Left ventricle myocardium inferior (tissue), 1 donor: ENCODE measurements at places on chromosomes 13 and 19. TPM values are rescaled to one million over a fixed set of nuclear protein-coding genes. Genes with fewer than 3 reads are reported as not detected.

The GPR183 gene
- total RNA-seq, result 1.7 TPM

The LHB gene
- total RNA-seq, result not detected

The S1PR4 gene
- 0.60 TPM for total RNA-seq

The CYP4F8 gene
- not detected for total RNA-seq

DNA sequence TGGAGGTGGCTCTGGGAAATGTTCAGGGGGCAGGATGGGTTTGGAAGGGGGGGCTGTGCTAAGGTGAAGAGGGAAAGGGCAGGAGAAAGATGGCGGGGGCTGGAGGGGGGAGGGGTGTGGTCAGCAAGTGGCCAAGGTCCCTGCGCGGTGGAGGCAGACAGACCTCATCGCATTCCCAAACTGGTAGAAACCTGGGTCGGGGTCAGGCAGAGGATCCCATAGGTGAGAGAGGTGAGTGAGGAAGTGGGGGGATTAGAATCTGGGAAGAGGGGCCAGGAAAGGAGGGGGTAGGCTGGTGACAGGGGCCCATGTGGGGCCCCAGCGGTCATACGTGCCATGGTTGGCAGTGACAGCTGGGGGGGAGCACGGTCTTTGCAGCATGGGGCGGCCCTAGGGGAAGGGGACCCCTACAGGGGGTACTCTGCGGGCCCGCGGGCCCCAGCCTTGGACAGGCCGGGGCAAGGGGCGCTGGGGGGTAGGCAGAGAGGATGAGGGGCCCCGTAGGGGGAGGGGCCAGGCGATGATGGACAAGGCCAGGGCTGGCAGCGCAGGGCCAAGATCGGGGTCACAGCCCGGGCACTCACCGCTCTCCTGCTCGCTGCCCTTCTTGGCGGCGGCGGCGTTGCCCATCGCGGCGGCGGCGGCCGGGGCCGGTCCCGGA, 514 bp downstream of the PRKACA start:
- H3K4me3 ChIP-seq, result peak overlapping the region; percentile 95
- H3K27me3 ChIP-seq, result no peaks in the 10 kb centered on the region
- peak overlapping the region; percentile 100 for H3K27ac ChIP-seq
- no peaks in the 10 kb centered on the region for H3K36me3 ChIP-seq
- DNase-seq, result peak; percentile 42

GRCh38 chr13:28138756-28139470, 568 bp downstream of the PAN3 start:
- H3K27me3 ChIP-seq, result no peaks in the 10 kb centered on the region
- H3K4me3 ChIP-seq, result peak overlapping the region; percentile 100
- H3K4me1 ChIP-seq, result peaks cover 59% of the 10 kb centered on the region
- H3K36me3 ChIP-seq, result no peaks in the 10 kb centered on the region
- H3K27ac ChIP-seq, result peak overlapping the region; percentile 99
- DNase-seq, result peak; percentile 83

DNA sequence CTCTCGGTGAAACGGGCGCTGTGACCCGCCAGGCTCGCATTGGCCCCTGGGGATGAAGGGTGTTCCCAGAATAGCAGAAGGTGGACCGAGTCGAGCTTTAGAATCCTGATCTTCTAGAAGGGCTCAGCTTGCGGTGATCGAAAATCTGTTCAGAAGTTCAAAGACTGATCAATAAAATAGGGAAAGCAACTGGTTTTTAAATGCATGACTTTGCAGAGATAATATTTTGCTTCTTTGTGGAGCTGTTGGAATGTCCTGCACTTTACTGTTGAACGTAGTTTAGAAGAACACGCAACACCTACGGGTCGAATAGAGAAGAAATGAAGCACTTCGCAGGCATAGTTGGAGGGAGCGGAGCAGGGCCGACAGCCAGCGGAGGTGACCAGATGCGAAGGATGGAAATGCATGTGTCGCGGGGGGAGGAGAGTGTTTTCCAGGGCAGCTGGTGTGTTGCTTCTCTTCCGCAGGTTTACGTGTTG, 766 bp downstream of the CEBPG start:
- DNase-seq, result no peak
- H3K27ac ChIP-seq, result peak overlapping the region; percentile 95
- H3K4me1 ChIP-seq, result peaks cover 55% of the 10 kb centered on the region
- peaks cover 6% of the 10 kb centered on the region for H3K36me3 ChIP-seq
- H3K27me3 ChIP-seq, result no peaks in the 10 kb centered on the region

GRCh38 chr13:110813646-110814624, 100.4 kb downstream of the ING1 start:
- DNase-seq, result no peak
- peaks cover 10% of the 10 kb centered on the region for H3K4me1 ChIP-seq
- no peak overlapping the region for H3K27ac ChIP-seq
- H3K4me3 ChIP-seq, result no peak overlapping the region

DNA sequence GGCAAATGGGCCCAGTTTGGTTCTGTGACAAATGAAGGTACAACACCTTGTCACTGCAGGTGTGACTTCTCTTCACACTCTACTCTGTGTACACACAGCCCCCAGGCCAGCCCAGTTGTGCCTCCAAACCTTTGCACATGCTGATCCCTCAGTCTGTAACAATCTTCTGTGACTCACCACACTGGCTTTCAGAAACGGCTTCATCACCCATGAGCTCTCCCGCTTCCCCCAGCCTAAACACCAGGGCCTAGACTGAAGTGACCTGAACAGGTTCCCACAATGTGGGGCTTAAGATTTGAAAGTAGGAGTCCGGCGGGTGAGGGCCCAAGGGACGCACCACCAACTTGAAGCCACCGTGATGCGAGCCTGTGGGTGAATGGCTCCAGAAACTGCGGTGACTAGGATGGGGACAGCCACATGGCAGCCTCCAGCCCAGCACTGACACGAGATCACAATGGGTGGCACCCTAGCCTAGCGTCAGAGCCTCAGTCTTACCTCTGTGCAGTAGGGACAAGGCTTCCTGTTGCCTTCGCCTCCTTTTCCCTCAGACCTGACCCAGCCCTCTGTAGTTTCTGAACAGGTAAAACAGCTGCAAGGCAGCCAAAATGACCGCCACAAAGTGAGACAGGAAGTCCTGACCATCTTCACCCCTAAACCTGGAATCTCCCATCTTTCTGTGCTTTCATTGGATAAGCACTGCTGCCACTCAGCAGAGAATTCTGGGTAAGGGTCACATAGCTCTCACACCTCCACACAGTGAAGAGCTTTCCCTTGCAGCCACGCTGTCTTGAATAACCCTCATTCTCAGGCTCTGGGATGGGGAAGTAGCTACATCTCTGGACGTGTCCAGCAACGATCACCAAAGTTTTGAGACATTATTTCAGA, 34.2 kb upstream of the ZNF599 start:
- H3K4me1 ChIP-seq, result no peaks in the 10 kb centered on the region
- H3K27ac ChIP-seq, result no peak overlapping the region
- peaks cover 8% of the 10 kb centered on the region for H3K36me3 ChIP-seq
- DNase-seq, result no peak

DNA sequence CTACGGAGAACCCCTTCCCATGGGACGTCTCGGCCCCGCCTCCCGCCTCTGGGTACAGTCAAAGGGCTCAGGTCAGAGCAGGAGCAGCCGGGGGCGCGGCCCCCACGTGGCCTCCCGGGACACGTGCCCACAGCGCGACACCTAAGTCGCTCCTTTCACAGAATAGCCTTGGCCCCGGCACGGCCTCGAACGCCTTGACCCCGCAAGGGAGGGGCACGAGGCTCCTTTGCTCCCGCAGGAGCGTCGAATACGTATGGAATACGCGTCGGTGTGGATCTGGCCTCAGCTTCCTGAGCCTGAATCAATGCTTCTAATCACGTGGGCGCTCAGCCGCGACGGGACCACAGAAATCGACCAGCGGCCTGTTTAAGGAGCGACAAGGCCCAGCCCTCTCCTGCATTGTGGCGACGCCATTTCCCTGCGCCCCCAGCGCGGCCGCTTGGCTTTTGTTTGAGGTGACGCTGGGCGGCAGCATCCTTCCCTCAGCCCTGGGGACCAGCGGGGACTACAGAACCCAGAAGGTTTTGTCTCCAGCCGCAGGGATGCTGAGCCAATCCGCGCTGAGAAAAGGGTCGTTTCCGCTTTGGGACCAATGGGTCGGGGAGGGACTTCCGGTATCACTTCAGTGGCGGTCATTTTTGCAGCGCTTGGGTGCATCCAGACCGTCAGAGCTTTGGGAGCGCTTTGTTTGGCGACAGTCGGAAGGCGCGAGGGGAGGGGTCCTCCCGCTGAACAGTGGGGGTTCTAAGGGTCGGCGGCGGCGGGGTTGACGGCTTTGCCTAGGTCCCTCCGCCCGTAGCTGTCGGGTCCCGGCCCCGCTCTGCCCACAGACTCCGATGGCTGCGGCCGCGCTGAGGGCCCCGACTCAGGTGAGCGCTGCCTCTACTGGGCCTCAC, at the start of gene ZIK1:
Gene ZIK1 (plus strand): TSS at position 625 of the 896 bp plus-strand sequence. CDS start 212 bp downstream, at position 837.
- H3K4me1 ChIP-seq, result peaks cover 23% of the 10 kb centered on the region
- H3K36me3 ChIP-seq, result peaks cover 34% of the 10 kb centered on the region
- peak within 1 kb of the TSS; percentile 88 for H3K4me3 ChIP-seq
- H3K27ac ChIP-seq, result peak within 1 kb of the TSS; percentile 82
- peak; percentile 92 for DNase-seq

- H3K27me3 ChIP-seq, result peaks cover 10% of the 10 kb centered on the region
- H3K27ac ChIP-seq, result no peak overlapping the region
- H3K36me3 ChIP-seq, result no peaks in the 10 kb centered on the region
- DNase-seq, result no peak
Observed at GRCh38 chr13:42377640-42378382, 105.9 kb downstream of the AKAP11 start.

DNA sequence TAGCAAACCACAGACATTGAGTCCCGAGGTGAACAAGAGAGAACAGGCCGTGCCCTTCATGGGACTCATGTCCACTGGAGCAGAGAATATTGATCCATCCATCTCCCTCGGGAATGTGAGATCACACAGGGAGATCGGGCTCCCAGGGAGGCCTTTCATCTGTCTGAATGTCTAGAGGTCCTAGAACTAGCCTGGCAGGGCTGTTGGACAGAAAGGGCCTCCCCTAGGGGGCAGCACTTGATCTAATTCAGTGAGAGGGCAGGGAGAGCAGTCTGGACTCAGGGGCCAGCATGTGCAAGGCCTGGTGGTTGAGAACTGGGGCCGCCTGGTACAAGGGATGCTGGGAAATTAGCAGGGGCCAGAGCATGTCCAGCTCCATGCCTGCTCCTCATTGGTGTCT, 4.3 kb downstream of the RUVBL2 start:
- H3K36me3 ChIP-seq, result peaks cover 14% of the 10 kb centered on the region
- no peak overlapping the region for H3K4me3 ChIP-seq
- DNase-seq, result no peak
- H3K27ac ChIP-seq, result no peak overlapping the region
- peaks cover 17% of the 10 kb centered on the region for H3K4me1 ChIP-seq

DNA sequence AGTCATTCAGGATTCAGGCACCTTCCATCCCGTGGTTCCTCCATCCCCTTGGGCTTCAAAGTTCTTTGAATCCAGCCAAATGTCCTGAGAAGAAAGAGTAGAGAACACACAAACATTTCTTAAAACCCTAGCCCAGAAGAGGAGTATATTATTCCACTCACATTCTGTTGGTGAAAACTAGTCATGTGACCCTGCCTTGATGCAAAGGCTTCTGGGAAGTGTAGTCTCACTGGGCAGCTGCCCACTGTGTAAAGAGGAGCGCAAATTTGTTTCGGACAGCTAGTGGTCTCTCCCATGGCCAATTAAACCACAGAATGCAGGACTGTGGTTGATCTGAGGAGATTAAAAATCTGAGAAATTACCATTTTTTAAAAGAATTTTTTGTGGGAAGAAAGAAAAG, 304.4 kb downstream of the SUCLA2 start:
- DNase-seq, result no peak
- no peak overlapping the region for H3K27ac ChIP-seq
- no peaks in the 10 kb centered on the region for H3K36me3 ChIP-seq
- H3K27me3 ChIP-seq, result no peaks in the 10 kb centered on the region
